ENCODE measurements at places on chromosomes 4 and X.
A peak's percentile ranks its signal among the peaks of the same experiment; 100 is the strongest.

GRCh38 chr4:11529625-11530201 is 101.0 kb upstream of the HS3ST1 start:
- no peak for DNase-seq

DNA sequence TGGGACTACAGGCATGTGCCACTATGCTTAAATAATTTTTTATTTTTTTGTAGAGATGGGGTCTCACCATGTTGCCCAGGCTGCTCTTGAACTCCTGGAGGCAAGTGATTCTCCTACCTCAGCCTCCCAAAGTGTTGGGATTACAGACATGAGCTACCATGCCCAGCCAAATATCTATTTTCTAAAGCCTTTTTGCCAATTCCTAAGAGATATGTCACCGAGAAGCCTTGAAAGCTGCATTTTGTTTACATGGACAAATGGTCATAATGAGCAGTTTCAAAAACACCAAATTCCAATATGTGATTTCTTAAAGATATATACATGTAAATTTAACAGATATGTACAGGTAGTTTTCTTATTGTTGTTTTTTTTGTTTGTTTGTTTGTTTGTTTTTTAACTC is 33.0 kb upstream of the PGRMC2 start:
- peak; percentile 11 for DNase-seq

GRCh38 chr4:169079942-169080827 is 70.1 kb upstream of the CBR4 start:
- DNase-seq: peak; percentile 93

- no peak for DNase-seq
Measured at GRCh38 chr4:179285696-179286095, 1843.5 kb upstream of the AGA start.

DNA sequence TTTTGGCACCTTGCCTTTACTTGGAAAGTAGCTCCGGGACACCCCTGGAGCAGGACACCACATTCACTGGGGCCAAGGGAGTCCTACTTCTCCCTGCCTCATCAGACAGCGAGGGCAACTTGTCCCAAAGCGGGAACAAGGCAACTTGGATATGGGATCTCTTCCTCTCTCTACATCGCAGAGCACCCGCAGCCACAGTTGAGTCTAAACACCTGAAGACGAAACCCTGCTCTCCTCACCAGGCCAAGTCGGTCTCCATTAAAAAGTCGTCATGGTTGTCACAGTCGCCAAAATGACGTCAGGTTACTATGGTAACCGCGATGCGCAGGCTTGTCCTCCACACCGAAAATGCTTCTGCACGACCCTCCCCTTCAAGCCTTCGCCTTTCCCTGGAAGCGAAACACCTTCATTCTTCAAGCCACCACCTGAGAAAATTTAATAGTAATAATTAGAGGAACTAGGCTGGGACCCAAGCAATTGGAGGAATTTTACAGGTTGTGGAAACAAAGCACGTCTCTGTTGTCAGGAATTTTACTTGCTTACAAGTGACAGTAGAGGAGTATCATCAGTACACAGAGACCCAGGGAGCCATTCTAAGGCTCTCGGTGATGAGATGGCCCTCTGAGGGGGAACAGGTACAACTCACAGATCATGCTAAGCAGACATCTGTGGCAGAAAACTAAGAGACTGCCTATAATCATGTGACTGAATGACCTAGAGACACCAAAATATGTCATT is 30.5 kb upstream of the TCEAL4 start:
- peak; percentile 57 for DNase-seq

DNA sequence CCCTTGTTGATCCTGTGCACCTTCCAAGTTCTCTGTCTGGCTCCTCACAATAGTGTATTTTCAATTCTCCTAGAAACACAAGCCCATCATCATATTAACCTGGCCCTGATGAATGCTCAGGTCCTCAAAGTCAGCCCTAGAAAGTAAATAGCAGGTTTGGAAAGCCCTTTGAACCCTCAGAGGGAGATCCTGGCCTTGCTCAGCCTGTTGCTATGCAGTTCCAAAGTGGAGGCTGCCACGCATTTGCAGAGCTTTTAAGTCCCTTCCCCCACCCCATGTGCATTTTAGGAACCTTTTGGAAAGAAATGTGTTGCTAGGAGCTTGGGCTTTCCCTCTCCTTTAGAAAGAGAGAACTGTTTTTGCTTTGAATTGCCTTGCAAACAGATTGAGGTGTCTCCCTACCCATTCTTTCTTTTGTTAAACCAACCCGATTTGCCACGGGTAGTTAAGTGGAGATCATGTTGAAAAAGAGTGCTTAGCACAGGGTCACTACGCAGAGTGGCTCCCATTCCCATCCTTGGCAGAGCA is 12.2 kb downstream of the MAMLD1 start:
- DNase-seq: no peak
